ENCODE measurements at places on chromosomes 11 and 22.

- no peak for DNase-seq
These were observed 52.6 kb upstream of the ADA2 start for GRCh38 chr22:17271711-17272451.

DNA sequence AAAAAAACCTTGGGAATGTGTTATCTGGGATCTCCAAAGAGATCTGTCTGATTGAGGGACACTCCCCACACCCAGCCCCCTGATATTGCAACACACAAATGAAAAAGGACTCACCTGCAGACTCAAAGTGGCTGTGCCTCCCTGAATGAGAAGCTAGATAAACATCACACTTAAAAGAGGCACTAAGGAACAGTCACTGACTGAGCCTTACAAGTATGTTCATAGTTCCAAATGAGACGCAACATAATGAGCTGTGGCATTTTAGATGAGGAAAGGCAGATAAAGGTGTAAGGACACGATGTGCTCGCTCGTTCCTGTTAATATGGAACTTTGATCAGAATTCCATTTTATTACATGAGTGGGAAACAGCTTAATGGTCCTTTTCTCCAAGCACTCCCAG lies 21.0 kb upstream of the CFAP300 start:
- no peak for DNase-seq

GRCh38 chr11:8207080-8208000 lies 38.5 kb upstream of the RIC3 start:
- no peak for DNase-seq

GRCh38 chr22:37818409-37819104 lies 4.6 kb upstream of the GALR3 start:
- no peak for DNase-seq

- DNase-seq: no peak
These were observed 179.6 kb downstream of the CSNK2A3 start for GRCh38 chr11:11173316-11174025.

DNA sequence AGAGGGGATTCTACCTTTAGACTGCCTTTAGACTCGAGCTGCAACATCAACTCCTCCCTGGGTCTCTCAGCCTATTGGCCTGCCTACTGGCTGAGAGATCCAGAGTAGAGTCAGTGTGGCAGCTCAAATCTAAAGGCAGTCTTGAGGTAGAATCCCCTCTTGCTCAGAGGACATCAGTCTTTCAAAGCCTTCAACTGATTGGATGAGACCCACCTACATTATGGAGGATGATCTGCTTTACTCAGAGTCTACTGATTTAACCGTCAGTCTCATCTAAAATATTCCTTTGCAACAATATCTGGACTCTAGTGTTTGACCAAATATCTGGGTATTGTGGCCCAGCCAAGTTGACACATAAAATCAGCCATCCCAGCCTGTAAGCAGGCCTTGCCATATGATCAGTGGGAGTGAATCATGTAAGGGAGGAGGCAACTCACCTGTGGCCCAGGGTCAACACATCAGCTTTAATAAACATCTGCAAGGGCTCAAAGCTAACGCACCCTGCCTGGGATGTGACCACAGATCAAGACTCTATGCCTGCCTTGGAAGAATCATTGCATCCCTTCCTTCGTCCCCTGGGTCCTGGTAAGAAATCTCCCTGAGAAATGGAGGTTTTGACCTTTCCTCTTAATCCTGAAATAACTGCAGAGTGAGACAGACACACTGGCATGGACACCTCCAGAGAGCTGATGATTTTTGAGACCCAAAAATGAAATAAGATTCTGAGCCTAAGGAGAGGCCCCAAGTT lies 198.0 kb downstream of the DBX1 start:
- DNase-seq: no peak

DNA sequence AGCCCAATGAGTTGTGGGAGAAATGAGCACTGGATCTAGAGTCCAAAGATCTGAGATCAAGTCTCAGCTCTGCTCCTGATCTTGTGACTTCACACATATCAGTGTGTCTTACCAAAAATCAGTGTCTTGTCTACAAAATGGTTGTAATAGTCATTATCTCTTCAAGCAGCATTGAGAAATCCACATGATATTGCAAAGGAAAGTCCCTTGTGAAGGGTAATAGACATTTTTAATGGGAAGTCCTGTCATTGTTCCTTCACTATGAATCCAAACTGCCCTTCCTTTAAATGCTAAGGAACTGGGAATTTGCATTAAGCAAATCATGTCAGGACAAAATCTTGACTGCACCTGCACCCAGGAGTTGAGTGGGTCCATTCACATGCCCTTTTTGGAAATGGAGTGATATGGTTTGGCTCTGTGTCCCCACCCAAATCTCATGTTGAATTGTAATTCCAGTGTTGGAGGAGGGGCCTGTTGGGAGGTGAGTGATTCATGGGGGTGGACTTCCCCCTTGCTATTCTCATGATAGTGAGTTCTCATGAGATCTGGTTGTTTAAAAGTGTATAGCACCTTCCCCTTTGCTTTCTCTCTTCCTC lies 51.1 kb downstream of the COMMD9 start:
- DNase-seq: no peak

DNA sequence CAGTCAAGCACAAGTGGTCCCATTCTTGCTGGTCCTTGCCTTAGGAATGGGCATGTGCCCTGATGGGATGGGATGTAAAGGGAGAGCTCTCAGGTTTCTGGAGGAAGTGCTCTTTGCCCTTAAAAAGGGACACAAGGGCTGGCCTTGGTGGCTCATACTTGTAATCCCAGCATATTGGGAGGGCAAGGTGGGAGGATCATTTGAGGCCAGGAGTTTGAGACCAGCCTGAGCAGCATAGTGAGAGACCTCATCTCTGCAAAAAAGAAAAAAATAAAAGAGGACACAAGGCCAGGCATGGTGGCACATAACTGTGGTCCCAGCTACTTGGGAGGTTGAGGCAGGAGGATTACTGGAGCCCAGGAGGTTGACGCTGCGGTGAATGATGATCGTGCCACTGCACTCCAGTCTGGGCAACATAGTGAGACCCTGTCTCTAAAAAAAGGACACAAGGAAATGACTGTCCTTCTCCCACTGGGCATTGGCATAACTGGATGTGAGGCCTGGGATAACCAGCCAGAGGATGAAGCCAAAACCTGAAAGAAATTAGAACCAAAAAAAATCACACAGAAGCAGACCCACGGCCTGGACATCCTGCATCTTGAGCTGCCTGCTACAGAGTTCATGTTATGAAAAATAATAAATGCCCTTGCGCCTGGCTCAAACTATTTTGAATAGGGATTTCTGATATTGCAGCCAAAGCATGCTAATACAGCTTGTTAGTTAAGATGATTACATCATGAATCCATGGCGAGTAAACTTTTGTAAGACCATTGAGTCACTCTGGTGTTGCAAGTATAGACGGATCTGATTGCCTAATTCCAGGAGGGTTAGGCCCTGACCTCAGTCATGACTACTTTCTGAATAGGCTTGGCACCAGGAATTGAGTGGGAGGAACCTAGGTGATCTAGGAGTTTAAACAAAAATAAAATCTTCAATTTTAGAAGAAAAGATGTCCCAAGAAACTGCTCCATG lies 12.9 kb upstream of the CRKL start:
- no peak for DNase-seq

DNA sequence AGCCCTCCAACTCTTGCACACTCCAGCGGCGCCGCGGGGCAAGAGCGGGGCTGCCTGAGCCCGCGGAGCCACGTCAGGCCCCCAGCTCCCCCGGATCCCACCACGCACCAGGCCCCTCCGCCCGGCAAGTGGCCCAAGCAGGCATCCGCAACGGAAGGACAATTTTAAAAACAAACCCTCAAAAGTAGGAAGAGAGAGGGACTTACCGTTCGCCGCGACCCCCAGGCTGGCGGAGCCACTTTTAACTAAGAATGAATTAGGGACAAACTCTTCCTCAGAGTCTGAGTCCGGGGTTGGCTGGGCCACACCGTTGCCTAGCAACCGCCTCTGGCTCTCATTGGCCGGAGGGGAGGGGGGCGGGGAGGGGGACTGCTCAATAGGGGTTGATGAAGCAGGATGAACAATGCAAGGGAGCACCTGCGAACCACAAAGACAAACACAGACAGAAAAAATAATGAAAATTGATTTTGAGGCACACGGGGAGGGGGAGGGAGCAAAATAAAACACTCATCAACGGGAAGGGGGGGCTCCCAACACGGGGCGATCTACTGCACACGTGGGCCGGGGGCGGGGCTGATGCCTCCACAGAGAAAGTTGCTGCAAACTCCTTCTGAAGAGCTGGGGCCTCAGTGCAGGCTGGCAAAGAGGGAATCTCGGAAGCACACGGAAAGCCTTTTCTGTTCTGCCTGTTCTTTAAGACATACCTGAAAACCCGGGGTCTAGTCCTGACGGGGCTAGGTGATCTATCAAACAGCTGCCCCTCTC lies 387.5 kb upstream of the NARS2 start:
- DNase-seq: peak; percentile 17

DNA sequence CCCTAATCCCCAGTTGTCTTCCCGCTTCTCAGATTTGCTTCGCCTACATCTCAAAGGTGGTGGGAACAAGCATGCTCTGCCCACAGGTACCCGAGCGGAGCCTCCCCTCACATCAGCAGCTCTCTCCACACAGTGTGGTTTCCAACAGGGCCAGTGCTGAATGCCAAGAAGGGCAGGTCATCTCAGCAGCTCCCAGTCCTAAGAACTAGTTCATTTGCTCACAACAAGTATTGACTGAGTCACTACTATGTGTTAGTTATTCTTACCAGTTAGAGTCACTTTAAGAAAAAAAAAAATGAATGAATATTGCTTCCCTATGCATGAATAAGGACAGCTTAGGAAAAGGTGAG lies 66.2 kb downstream of the THAP12 start:
- DNase-seq: no peak

- peak; percentile 65 for DNase-seq
These were observed 24.1 kb downstream of the KCNE3 start for GRCh38 chr11:74443071-74443864.

- DNase-seq: no peak
These were observed 197.5 kb downstream of the DBX1 start for GRCh38 chr11:19962801-19963175.

- DNase-seq: no peak
These were observed 49.2 kb downstream of the CD6 start for GRCh38 chr11:61020551-61021235.

GRCh38 chr11:36110668-36111410 lies 167.0 kb downstream of the LDLRAD3 start:
- DNase-seq: no peak

- peak; percentile 61 for DNase-seq
These were observed 761 bp upstream of the TMEM25 start for GRCh38 chr11:118530180-118530682.

- DNase-seq: no peak
These were observed 131.2 kb upstream of the RCN1 start for GRCh38 chr11:31959716-31960115.

GRCh38 chr11:120917559-120918239 lies 106.2 kb upstream of the TBCEL start:
- no peak for DNase-seq

- DNase-seq: no peak
These were observed 927 bp downstream of the PRCP start for GRCh38 chr11:82899186-82899820.

GRCh38 chr22:22547692-22548300 lies 11.3 kb downstream of the PRAME start:
- no peak for DNase-seq

DNA sequence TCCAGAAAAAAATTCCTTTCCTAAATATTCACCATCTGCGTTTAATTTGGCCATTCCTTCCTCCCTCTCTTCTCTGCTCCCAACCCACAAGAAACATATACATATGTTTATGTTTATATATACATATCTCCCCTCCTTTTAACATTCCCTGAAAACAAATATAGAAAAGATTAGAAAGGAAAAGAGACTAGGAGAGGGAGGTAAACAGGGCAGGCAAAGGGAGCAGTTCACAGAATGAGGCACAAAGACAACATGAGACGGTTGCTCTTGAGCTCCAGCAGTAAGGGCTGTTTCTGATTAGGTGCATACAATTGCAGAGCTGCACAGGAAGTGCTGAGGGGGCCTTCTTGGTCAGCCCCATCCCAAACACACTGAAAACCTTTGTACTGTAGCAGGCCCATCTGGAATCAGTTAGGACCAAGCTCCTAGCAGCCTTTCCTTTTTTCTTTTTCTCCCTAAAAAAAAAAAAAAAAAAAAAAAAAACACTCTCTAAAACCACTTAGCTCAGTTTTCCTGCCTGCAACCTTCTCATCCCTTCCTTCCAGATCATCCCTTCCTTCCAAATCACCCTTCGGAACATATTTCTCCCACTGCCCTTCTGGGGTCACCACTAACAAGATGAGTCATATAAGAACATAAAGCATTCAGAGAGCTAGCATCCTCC lies 57.0 kb downstream of the RBFOX2 start:
- DNase-seq: no peak

- DNase-seq: no peak
These were observed 517.8 kb downstream of the MIAT start for GRCh38 chr22:27175021-27175838.

GRCh38 chr22:36180038-36180880 lies 19.7 kb upstream of the APOL3 start:
- DNase-seq: peak; percentile 31

- DNase-seq: peak; percentile 78
These were observed 1.3 kb upstream of the HDAC10 start for GRCh38 chr22:50252082-50253045.

- no peak for DNase-seq
These were observed 22.5 kb downstream of the KRTAP5-5 start for GRCh38 chr11:1652026-1652425.

- DNase-seq: peak; percentile 77
These were observed 1.6 kb downstream of the DIXDC1 start for GRCh38 chr11:111938687-111939160.

GRCh38 chr11:112835591-112836255 lies 125.5 kb upstream of the NCAM1 start:
- DNase-seq: no peak

Measured in cerebellum (tissue), 4 donors.